ENCODE measurements at places on chromosomes 11 and 22.

DNA sequence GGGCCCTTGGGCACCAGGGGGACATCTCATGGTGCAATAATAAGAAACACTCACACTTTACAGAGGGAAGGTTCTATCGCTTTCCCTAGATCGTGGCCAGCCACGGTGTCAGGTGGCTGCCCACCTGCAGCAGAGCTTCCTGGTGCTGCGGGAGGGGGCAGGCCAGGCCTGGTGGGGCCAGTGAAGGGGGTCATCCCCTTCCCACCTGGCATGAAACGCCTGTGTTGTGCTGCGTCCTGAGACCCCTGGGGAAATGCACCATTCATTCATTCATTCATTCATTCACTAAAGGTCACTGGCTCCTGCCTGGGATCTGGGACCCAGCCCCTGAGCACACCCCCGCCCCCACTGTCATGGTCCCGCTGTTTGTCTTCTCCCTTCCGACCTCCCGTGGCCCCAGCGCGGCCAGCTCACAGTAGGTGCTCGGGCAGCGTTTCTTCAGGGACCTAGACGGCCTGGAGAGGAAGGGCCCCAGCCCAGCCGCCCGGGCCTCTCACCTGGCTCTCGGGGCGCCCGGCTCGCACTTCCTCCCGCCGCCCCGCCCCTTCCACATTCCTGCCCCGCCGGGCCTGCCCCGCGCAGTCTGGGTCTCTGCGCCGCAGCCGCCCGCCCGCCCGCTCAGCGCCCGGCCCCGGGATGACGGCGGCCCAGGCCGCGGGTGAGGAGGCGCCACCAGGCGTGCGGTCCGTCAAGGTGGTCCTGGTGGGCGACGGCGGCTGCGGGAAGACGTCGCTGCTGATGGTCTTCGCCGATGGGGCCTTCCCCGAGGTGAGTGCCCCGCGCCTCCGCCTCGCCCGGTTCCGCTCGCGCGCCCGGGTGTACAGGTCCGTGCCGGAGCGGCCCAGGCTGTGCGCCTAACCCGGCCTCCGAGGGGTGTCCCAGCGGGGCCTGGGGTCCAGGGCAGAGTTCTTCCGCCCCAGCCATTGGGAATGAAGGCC is at the start of gene RHOD:
TSS of gene RHOD (plus strand) at position 581 of the 938 bp plus-strand sequence. CDS start at position 637, 56 bp downstream.
- DNase-seq = no peak

DNA sequence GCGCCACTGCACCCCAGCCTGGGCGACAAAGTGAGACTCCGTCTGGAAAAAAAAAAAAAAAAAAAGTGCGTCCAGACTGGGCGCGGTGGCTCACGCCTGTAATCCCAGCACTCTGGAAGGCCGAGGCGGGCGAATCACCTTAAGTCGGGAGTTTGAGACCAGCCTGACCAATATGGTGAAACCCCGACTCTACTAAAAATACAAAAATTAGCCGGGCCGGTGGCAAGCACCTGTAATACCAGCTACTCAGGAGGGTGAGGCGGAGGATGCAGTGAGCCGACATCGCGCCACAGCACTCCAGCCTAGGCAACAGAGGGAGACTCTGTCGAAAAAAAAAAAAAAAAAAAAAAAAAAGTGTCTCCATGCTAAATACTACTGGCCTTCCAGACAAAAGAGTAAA is 1.3 kb downstream of the USP28 start:
- no peak for DNase-seq

DNA sequence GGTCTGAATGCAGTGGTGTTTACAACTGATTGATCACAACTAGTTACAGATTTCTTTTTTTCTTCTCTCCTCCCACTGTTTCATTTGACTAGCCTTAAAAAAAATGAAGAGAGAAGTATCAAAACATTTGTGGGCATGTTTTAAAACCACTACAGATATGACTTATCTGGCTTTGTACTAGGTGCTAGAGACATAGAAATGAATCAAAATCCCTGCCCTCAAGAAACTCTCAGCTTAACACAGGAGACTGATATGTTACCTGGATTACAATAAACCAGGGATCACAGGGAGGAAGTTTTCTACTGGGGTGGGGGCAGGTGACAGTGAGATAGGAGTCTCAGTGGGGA is 25.2 kb upstream of the CTR9 start:
- no peak for DNase-seq

DNA sequence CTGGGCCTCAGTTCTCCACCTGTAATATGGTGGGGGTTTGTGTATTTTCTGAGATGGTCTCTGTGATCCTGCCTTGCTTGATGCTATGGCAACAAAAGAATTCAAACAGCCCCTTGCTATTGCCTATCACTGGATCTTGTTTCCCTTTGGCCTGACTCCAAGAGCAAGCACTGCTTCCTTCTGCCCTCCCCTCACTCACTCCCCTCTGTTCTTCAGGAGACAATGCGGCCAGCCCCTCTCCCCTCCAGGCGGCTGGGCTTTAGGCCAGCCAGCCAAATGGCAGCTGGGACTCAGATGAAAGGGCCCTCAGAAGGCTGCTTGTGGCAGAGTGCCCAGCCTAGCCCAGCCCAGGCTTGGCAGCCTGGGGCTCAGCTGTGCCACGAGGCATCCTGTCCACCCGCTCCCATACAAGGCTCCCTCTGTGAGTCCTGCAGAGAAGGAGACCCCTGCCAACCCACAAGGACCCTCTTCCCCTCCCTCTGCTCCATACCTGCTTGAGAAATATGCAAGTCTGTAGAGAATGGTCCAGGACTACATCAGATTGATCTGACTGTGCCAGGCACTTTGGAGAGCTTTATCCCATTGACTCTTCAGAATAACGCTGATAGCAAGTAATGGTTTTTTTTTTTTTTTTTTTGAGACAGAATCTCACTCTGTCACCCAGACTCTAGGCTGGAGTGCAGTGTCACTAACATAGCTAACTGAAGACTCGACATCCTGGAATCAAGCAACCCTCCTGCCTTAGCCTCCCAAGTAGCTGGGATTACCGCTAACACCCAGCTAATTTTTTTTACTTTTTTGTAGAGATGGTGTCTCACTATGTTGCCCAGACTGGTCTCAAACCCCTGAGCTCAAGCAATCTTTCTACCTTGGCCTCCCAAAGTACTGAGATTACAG is 7.6 kb upstream of the KCTD14 start:
- no peak for DNase-seq

GRCh38 chr11:24820541-24820940 is 323.7 kb downstream of the LUZP2 start:
- DNase-seq = no peak

- no peak for DNase-seq
Measured at GRCh38 chr22:17104336-17104935, 16.7 kb downstream of the TMEM121B start.

DNA sequence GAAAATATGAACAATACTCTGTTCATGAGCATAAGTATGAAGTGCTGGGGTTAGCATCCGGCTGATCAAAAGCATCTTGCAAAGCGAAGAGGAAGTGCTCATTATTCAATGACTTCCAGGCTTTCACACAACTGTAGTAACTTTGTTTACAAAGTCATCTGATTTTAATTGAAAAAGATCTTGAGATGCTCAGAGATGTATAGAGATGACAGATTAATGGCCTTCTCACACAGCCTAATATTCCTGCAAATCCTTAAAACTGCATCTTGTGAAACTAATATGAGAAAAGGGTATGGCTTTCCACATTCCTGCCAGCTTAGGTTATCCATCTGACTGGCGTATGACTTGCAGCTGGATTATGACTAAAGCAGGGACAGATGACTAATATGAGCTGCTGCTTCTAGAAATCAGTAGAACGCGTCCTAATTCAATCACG is 125.4 kb downstream of the CASP12 start:
- DNase-seq = no peak

DNA sequence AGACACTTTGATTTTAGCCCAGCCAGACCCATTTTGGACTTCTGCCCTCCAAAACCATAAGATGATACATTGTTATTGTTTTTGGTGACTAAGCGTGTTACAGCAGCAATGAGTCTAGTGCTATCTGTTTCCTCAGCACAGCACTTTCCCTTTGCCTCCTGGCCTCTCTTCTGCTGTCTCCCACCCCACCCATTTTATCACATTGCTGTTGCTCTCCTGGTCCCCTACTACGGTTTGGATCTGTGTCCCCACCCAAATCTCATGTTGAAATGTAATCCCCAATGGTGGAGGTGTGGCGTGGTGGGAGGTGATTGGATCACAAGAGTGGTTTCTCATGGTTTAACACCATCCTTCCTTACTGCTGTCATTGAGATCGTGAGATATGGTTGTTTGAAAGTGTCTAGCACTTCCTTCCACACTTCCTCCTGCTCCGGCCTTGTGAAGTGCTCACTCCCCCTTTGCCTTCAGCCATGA is 59.8 kb upstream of the CD82 start:
- no peak for DNase-seq

GRCh38 chr11:47244448-47245350 is 3.9 kb downstream of the ACP2 start:
- DNase-seq = no peak

GRCh38 chr11:110289472-110289871 is 6.9 kb downstream of the RDX start:
- no peak for DNase-seq

All from stimulated activated CD8-positive, alpha-beta memory T cell treated with anti-CD3 and anti-CD28 coated beads, Interleukin-15, amount 100 ng/mL, for 4 hours (primary cell).